GM04503 (cell line): ENCODE measurements at places on chromosomes 11 and 22.

GRCh38 chr22:44940130-44940529 is 69.7 kb downstream of the PHF21B start:
- DNase-seq = no peak

GRCh38 chr22:44701824-44702478 is at the start of gene PRR5:
Gene PRR5 (plus strand): TSS chr22:44702204. CDS start chr22:44702475, 271 bp downstream.
- DNase-seq = no peak

- DNase-seq = no peak
Measured at GRCh38 chr11:129333873-129334272, 41.8 kb upstream of the BARX2 start.

GRCh38 chr11:26297189-26297975 is 34.5 kb upstream of the ANO3 start:
- DNase-seq = peak; percentile 21

DNA sequence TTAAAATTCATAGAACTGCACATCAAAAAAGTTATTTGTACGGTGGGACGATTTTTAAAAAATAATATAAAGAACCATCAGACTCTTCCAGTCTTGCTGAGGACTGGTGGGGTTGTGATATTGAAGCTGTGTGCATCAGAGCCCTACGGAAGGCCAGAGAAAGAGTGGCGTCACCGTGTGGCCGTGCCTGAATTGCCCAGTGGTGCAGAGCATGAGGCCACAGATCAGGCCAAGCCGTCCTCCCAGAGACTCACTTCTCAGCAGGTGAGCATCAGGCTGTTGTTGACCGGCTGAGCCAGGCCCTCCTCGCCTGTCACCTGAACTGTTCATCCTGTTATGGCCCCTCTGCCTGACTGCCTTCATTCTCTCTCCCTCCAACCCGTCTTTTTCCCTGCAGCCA is 1013.9 kb downstream of the TBC1D22A start:
- no peak for DNase-seq

GRCh38 chr22:36733271-36733670 is 29.7 kb upstream of the CACNG2 start:
- DNase-seq = no peak

DNA sequence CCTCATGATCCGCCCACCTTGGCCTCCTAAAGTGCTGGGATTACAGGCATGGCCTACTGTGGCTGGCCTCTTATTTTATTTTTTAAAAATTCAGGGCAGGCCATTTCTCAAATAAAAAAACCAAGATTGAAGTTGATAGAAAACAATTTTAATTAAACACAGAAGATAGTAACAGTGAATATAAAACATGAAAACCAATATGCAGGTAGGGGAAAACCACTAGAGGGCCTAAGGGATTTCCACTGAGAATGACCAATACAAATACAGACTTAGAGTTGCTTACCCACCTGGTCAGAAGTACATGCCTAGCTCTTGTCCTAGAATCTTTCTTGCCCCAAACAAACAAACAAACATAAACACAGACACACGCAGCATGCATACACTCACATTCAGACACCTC is 1.7 kb upstream of the RTCB start:
- DNase-seq = no peak

- no peak for DNase-seq
Measured at GRCh38 chr11:115958089-115959000, 454.1 kb upstream of the CADM1 start.

DNA sequence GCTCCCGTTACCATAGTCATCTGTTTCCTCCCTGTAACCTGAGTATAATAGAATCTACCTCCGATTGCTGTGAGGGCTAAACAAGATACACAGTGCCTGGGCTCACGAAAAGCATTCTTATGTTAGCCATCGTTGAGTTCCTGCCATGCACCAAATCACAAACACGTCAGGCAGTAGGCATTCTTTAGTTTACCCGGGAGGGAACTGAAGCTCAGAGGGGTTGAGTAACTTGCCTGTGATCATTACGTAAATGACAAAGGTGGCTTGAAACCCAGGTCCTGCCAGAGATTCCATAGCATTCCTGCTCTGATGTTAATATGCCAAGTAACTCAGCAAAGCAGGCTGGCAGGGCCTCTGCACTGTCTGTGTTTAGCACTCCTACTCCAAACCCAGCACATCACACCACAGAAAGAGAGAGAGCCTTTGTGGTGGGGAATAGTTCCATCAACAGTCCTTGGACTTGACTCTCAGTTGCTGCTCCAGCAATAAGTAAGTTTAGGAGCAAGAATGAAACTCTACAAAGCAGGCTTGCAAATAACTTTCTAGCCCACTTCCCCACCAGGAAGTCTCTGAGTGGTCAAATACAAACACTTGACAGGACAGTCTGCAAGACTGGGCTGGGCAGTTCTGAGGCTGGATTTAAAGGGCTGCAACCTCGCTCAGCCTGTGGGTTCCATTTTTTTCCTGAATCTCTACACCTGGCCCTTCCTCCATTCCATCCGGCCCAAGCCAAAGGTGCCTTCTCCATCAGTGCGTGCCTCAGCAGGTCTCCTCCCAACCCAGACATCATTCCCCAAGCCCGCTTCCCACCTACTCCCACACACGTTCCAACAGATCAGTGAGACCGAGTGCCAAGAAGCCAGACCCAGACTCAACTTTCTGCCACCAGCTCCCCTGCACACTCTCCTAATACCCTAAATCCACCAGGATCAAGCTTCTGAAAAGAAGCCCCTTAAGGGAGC is 1.1 kb downstream of the SCN2B start:
- DNase-seq = no peak

GRCh38 chr11:100550912-100551632 is 136.0 kb upstream of the ARHGAP42 start:
- DNase-seq = no peak

GRCh38 chr11:12801976-12802375 is 127.8 kb downstream of the TEAD1 start:
- DNase-seq = no peak

GRCh38 chr22:20865875-20866445 is 7.2 kb downstream of the SNAP29 start:
- no peak for DNase-seq

DNA sequence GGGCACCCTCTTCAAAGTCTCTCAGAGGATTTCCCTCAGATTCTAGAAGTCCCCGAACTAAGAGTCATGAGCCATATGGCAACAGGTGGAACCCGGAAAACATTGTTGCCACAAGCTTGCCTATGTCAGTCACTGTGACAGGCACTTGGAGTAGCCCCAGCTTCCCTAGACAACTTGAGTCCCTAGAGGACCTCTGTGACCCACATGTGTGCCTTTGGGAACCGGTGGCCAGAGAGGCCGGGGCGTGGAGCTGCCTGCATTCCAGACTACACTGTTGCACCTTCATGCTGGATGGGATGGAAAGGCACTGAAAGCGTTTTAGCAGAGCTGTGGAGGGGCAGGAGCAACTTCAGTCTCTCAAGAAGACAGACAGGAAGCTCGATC is 12.1 kb downstream of the SLC37A2 start:
- DNase-seq = no peak

GRCh38 chr11:69967484-69967883 is 110.6 kb upstream of the ANO1 start:
- DNase-seq = no peak

DNA sequence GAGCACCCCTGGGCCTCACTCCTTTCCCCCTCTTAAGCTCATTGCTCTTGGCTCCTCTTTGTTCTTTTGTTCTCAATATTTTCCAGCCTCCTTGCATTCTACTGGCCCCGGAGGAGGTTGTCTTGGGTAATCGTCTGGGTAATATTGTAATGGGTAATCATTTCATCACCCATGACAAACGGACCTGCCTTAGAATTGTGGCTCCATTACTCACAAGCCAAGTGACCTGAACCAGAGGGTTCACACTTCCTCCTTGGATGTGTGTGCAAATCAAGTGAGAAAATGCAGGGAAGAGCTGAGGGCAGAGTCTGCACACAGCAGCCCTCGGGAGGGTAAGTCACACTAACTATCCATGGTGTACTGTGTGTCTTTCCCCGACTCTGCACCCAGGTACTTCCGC is 305.0 kb downstream of the BUD13 start:
- no peak for DNase-seq

- no peak for DNase-seq
Measured at GRCh38 chr11:66688561-66689534, 11.2 kb upstream of the RBM4B start.

- no peak for DNase-seq
Measured at GRCh38 chr11:44811841-44812448, 85.2 kb downstream of the TSPAN18 start.

- DNase-seq = no peak
Measured at GRCh38 chr11:4740735-4741134, 29.0 kb downstream of the OR51F1 start.

DNA sequence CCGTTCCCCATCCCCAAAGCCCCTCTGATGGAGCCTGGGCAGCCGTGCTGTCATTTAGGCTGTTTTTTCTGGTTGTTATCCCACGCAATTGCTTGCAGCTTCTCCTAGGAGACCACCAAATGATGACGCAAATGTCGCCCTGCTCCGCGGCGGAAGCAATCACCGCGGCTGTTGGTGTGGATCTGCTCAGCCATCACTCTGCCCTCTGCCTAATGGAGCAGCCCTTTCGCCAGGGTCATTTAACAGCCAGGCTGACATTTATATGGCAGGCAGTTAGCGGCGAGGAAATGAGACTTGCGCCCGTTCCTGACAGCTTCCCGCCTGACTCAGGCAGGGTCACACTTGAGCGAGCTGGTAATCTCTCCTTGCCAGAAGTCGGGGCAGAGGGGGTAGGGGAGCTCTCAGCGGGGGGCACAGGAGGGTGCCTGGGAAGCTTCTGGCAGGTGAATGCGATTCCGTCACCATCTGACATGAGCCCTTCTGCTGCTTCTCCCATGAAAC is 97.9 kb upstream of the RTL6 start:
- no peak for DNase-seq

DNA sequence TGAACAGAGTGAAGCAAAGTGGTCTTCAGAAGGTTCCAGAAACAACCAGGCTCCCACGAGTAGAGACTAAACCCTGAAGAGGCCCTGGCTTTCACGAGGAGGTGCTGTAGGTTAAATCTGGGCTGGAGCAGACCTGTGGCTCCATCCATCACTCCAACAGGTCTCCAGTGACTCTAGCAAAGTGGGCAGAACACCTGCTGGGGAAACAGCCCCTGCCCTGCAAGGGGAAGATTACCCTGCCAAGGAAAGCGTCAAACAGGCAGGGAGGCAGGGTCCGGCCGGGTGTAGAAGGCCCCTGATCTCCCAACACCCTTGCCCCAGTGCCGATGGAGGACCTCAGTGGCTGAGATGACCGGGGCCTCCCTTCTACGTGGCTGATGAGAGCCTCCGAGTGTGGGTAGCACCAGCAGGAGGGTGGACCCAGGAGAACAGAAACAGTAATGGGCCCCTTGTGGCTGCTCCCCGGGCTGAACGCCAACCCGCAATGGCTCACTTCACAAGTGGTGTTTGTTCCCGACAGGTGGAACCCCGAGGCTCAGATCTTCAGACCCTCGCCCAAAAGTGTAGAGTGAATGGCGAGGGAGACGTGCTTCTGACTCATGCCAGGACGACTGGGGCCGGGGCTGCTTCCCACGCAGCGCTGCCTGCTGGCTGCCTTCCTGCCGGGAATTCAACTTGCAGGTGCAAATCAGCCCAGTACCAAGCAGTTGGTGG is 112.0 kb downstream of the SHANK2 start:
- DNase-seq = no peak

DNA sequence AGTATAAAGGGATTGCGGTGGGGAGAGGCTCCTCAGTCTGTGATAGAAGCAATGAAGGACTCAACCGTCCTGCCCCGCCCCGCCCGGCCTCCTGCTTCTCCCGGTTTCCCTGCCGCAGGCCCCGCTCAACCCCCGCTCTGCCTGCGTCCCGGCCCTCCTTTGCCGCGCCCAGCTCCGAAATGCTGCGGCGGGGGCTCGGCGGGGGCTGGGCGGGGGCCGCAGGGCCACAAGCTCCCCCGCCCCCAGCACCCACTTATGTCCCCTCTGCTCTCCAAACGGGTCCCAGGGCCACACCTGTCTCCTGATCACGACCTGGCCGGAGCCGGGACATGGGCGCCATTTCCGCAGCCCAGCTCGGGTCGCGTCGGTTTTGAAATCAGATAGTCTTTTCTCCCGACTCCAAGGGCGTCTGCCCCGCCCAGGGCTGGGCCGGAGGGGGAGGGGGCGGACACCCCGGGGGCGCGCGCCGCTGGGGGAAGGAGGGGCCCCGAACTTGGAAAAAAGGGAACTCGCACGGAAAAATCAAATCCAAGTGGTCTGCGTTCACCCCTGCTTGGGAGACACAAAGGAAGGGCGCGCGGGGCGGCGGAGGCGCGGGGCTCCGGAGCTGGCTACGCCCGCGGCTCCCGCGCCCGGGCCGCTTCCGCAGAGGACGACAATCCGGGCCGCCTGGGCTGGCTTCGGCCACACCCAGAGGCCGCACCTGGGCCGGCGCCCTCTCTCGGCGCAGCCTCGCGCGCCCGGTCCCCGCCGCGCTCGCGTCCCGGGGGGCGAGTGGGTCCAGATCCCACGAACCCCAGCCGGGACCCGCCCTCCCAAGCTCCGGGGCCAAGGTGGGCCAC is 70.6 kb upstream of the EP300 start:
- no peak for DNase-seq

- no peak for DNase-seq
Measured at GRCh38 chr11:43367382-43368178, 8.9 kb downstream of the TTC17 start.

GRCh38 chr11:24238771-24239645 is 257.8 kb upstream of the LUZP2 start:
- DNase-seq = peak; percentile 86

- no peak for DNase-seq
Measured at GRCh38 chr22:22091400-22091878, 108.9 kb upstream of the TOP3B start.

DNA sequence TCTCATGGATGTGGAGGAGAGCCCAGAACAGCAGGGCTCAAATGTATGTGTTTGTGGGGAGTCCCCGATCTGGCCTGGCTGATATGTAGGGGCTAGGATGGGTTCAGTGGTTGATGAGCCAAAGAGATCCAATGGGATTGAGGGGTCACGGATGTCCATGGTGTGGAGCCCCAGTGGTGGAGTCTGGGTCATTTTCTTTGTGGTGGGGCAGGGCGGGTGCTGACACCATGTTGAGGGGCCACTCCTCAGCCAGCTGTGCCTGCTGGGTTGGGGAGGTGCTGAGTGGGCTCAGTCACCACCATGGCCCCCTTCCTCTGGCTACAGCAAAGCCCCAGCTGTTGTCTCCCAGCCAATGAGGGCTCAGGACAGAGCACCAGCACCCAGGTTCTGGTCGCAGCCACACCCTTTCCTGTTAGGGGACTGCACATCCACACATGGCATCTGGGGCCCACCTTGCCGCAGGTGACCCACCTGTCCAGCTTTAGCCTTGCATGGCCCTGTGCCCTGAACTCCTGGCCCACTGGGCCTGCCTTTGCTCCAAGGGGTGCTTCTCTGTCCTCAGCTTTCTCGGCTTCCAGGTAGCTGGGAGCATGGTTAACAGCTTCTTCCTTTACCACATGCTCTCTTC is 3.2 kb upstream of the GNAZ start:
- no peak for DNase-seq

GRCh38 chr11:111322534-111322933 is 24.2 kb downstream of the POU2AF3 start:
- DNase-seq = no peak

GRCh38 chr11:79949574-79949973 is 508.7 kb upstream of the TENM4 start:
- DNase-seq = no peak
